ENCODE measurements at places on chromosomes 2 and 18. TPM values are rescaled to one million over a fixed set of nuclear protein-coding genes. Genes with fewer than 3 reads are reported as not detected.

DNA sequence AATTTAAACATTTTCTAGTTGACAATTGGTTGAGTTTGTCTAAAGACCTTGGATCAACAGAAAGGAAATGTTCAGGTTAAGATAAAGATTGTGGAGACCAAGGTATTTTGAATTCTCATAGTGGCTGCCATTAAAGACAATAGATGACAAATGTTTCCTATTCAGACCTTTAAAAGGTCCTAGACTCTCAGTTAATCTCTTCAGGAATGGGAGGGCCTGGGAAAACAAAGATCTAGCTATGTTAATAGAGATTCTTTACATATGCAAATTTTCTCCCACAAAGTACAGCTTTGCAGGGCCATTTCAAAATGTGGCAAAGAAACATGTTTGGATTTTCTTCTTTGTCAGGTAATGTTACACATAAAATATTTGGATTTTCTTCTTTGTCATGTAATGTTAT, 403.9 kb downstream of the SPAG16 start:
- DNase-seq: no peak

The GAL3ST2 gene
- not detected for total RNA-seq

The SCYGR4 gene
- total RNA-seq: not detected

The TSN gene
- total RNA-seq: 63.4 TPM

The MSH2 gene
- total RNA-seq: 21.8 TPM
